ENCODE measurements at places on chromosomes 4 and X.
A peak's percentile ranks its signal among the peaks of the same experiment; 100 is the strongest.

- H3K36me3 ChIP-seq, result peaks cover 49% of the 10 kb centered on the region
- H3K27ac ChIP-seq, result peak overlapping the region; percentile 99
- peaks cover 22% of the 10 kb centered on the region for H3K4me1 ChIP-seq
- H3K4me3 ChIP-seq, result peak overlapping the region; percentile 100
- peak; percentile 56 for DNase-seq
Measured at GRCh38 chrX:71534773-71535544, 2.1 kb downstream of the OGT start.

GRCh38 chr4:85302193-85302736 is 172.7 kb upstream of the ARHGAP24 start:
- H3K4me3 ChIP-seq, result no peak overlapping the region
- no peaks in the 10 kb centered on the region for H3K36me3 ChIP-seq
- DNase-seq, result no peak
- H3K27ac ChIP-seq, result no peak overlapping the region

- peak overlapping the region; percentile 66 for H3K27ac ChIP-seq
- peaks cover 57% of the 10 kb centered on the region for H3K4me1 ChIP-seq
- no peak for DNase-seq
Measured at GRCh38 chr4:142551517-142552305, 294.4 kb downstream of the INPP4B start.

DNA sequence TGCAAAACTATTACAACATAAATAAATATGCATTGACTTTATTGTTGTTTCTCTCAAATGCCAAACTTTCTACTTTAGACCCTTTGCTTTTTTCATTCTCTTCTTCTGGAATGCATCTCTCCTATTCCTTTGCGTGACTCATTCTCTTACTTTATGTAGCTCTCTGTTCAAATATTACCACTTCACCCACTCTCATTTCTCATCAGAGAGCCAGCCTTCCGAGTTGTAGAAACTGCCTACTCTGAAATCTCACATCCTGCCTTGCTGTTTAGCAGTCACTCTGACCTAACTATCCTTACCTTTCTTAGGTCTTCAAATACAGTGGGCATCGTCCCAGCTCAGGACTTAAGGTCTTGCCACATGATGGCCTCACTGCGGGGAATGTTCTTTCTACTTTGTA is 143.5 kb downstream of the GALNTL6 start:
- DNase-seq, result no peak
- H3K4me1 ChIP-seq, result no peaks in the 10 kb centered on the region
- no peak overlapping the region for H3K27ac ChIP-seq
- no peaks in the 10 kb centered on the region for H3K27me3 ChIP-seq
- H3K36me3 ChIP-seq, result no peaks in the 10 kb centered on the region

GRCh38 chrX:39253551-39253950 is 452.3 kb downstream of the MID1IP1 start:
- H3K4me3 ChIP-seq, result no peak overlapping the region
- no peak for DNase-seq
- peaks cover 31% of the 10 kb centered on the region for H3K4me1 ChIP-seq
- H3K27ac ChIP-seq, result peak overlapping the region; percentile 56
- H3K36me3 ChIP-seq, result peaks cover 13% of the 10 kb centered on the region
- no peaks in the 10 kb centered on the region for H3K27me3 ChIP-seq

DNA sequence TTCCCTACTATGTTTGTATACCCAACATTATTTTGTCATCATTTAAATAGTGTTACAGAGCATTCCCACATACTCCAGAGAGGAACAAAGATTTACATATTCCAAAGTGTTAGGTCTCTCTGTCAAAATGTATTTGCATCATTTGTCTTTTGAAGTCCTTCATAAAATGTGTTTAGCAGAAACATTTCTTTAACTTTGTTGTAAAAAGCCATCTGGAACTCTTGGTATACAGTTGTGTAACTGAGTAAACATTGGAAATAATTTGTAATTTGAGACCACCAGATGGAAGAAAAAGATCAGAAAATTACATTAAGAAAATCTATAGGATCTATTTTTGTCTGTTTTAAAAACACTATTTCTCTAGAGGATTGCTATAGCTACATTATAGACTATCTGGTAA is 56.6 kb upstream of the ALB start:
- DNase-seq, result no peak
- H3K36me3 ChIP-seq, result no peaks in the 10 kb centered on the region
- no peaks in the 10 kb centered on the region for H3K4me1 ChIP-seq
- H3K4me3 ChIP-seq, result no peak overlapping the region
- H3K27me3 ChIP-seq, result peaks cover 3% of the 10 kb centered on the region

DNA sequence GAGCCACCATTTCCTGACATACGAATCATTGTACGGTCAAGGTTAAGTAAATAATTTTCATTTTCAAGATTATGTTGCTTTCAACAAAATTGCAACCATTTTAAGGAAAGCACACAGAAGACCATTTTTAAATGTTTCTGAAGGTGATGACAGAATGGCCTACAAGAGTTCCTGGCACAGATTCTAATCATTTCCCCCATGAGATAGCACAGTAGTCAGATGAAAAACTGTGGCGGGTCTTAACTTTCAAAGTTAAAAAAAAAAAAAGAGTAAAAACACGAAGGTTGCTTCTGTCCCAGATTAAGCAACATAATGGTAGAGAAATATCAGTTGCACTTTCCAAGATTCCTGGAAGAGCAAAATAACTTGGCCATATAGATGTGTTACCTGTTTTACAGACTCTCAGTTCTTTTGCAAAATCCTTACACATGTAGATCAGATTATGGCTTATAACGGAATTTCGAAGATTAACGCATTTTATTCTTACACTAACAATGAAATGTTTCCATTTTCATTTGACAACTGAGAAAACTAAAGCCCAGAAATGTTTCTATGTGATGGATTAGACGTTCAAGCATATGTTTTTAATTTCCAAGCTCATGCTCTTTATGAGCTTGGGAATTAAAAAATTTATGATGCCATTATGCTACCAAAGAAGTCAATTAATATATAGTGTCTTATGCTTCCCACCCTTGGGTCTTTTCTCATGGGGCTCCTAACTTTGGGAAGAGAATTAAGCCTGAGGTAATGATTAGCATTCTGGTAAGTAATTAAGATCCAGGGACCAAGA is 335.1 kb upstream of the CLNK start:
- no peak for DNase-seq
- no peaks in the 10 kb centered on the region for H3K27me3 ChIP-seq
- H3K4me1 ChIP-seq, result no peaks in the 10 kb centered on the region
- H3K4me3 ChIP-seq, result no peak overlapping the region

- H3K4me3 ChIP-seq, result peak overlapping the region; percentile 85
- H3K27ac ChIP-seq, result peak overlapping the region; percentile 75
- peak; percentile 81 for DNase-seq
- peaks cover 2% of the 10 kb centered on the region for H3K27me3 ChIP-seq
- H3K36me3 ChIP-seq, result no peaks in the 10 kb centered on the region
Measured at GRCh38 chrX:103404231-103405008, 28.1 kb downstream of the BEX3 start.

GRCh38 chr4:8731364-8731763 is 138.8 kb downstream of the CPZ start:
- H3K27ac ChIP-seq, result no peak overlapping the region
- H3K4me3 ChIP-seq, result no peak overlapping the region
- no peaks in the 10 kb centered on the region for H3K4me1 ChIP-seq

GRCh38 chrX:130393451-130394074 is 8.1 kb upstream of the GPR119 start:
- no peak overlapping the region for H3K4me3 ChIP-seq
- H3K36me3 ChIP-seq, result no peaks in the 10 kb centered on the region
- H3K27me3 ChIP-seq, result peaks cover 9% of the 10 kb centered on the region
- H3K4me1 ChIP-seq, result no peaks in the 10 kb centered on the region
- no peak for DNase-seq

- H3K27me3 ChIP-seq, result peaks cover 67% of the 10 kb centered on the region
- H3K4me1 ChIP-seq, result peaks cover 15% of the 10 kb centered on the region
- H3K36me3 ChIP-seq, result no peaks in the 10 kb centered on the region
- peak within 1 kb of the TSS; percentile 94 for H3K4me3 ChIP-seq
- no peak within 1 kb of the TSS for H3K27ac ChIP-seq
Measured at GRCh38 chr4:155666344-155667221, at the start of gene GUCY1A1. Gene GUCY1A1, plus strand, starts transcription at chr4:155666848. Its CDS starts 30,020 bp downstream, at chr4:155696868.

GRCh38 chr4:105859233-105859632 is 36.0 kb upstream of the NPNT start:
- no peaks in the 10 kb centered on the region for H3K27me3 ChIP-seq
- no peak overlapping the region for H3K4me3 ChIP-seq
- no peaks in the 10 kb centered on the region for H3K36me3 ChIP-seq
- no peaks in the 10 kb centered on the region for H3K4me1 ChIP-seq
- DNase-seq, result no peak
- no peak overlapping the region for H3K27ac ChIP-seq

GRCh38 chr4:89100853-89101252 is 10.5 kb upstream of the TIGD2 start:
- H3K4me1 ChIP-seq, result peaks cover 10% of the 10 kb centered on the region
- no peaks in the 10 kb centered on the region for H3K36me3 ChIP-seq
- H3K27me3 ChIP-seq, result peaks cover 2% of the 10 kb centered on the region

- H3K27ac ChIP-seq, result no peak overlapping the region
- DNase-seq, result peak; percentile 66
- H3K4me1 ChIP-seq, result no peaks in the 10 kb centered on the region
- no peaks in the 10 kb centered on the region for H3K36me3 ChIP-seq
Measured at GRCh38 chr4:100539706-100540105, 21.9 kb upstream of the EMCN start.

DNA sequence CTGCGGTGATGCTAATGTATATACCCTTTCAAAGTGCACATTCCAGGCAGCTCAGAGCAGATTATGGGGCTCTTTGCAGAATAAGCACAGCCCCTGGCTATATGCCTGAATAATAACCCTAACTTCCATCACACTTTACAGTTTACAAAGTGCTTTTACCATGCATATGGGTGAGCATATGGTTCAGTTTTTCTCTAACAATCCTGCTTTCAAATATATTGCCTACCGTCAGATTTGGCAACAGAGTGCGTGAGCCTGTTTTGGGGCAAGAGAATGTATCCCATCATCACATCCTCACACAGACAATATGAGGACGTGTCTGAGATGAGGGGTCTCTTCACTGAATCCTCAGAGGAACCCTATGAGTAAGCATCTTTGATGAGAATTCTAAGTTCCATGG is 162.8 kb upstream of the VCX start:
- no peaks in the 10 kb centered on the region for H3K4me1 ChIP-seq
- H3K4me3 ChIP-seq, result no peak overlapping the region
- no peak for DNase-seq
- no peaks in the 10 kb centered on the region for H3K27me3 ChIP-seq
- no peaks in the 10 kb centered on the region for H3K36me3 ChIP-seq

DNA sequence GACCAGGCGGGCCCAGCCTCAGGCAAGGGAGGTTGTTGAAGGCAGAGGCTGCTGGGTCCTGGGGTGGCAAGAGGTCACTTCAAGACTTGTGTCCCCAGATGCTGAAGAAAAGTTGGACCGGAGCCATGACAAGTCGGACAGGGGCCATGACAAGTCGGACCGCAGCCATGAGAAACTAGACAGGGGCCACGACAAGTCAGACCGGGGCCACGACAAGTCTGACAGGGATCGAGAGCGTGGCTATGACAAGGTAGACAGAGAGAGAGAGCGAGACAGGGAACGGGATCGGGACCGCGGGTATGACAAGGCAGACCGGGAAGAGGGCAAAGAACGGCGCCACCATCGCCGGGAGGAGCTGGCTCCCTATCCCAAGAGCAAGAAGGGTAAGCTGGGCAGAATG is 4.4 kb downstream of the PQBP1 start:
- H3K27me3 ChIP-seq, result no peaks in the 10 kb centered on the region
- no peak for DNase-seq
- H3K4me1 ChIP-seq, result peaks cover 2% of the 10 kb centered on the region
- H3K27ac ChIP-seq, result no peak overlapping the region
- no peak overlapping the region for H3K4me3 ChIP-seq

DNA sequence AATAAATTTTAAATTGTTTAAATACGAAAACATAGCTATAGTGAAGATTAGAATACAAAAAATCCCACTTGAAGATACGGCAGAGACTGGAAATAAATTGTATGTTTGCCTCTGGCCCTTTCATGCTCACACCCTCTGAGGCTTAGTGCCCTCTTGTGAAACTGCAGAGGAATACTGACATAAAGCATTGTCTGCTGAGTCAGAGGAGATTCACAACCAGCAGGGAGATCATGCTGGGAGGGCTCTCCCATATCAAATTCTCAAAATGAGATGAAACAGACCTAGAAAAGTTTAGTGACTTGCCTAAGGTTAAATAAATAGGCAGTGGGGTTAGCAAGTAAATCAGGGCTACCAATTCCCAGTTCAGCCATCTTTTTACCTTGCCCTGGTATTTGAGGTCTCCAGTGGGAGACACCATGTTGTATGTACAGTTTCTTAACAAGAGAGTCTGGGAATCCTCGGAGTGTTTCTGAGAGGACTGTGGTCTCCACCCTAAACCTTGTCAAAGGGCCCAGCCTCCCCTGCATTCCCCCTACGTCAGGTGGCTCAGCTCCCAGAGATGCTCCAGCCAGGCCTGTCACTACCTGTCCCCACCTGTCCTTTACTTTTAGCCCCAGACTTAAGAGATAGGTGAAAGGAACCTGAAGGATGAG is 581.4 kb upstream of the DIPK2B start:
- DNase-seq, result no peak
- H3K4me3 ChIP-seq, result no peak overlapping the region
- H3K36me3 ChIP-seq, result peaks cover 65% of the 10 kb centered on the region
- H3K27me3 ChIP-seq, result no peaks in the 10 kb centered on the region

- no peaks in the 10 kb centered on the region for H3K27me3 ChIP-seq
- no peaks in the 10 kb centered on the region for H3K36me3 ChIP-seq
- H3K4me3 ChIP-seq, result no peak overlapping the region
- H3K4me1 ChIP-seq, result no peaks in the 10 kb centered on the region
- no peak overlapping the region for H3K27ac ChIP-seq
Measured at GRCh38 chrX:128436397-128437103, 384.3 kb upstream of the ACTRT1 start.

- H3K36me3 ChIP-seq, result no peaks in the 10 kb centered on the region
- peaks cover 24% of the 10 kb centered on the region for H3K27me3 ChIP-seq
- no peak overlapping the region for H3K4me3 ChIP-seq
- peaks cover 13% of the 10 kb centered on the region for H3K4me1 ChIP-seq
- no peak for DNase-seq
Measured at GRCh38 chr4:57162499-57163019, 52.4 kb upstream of the IGFBP7 start.

DNA sequence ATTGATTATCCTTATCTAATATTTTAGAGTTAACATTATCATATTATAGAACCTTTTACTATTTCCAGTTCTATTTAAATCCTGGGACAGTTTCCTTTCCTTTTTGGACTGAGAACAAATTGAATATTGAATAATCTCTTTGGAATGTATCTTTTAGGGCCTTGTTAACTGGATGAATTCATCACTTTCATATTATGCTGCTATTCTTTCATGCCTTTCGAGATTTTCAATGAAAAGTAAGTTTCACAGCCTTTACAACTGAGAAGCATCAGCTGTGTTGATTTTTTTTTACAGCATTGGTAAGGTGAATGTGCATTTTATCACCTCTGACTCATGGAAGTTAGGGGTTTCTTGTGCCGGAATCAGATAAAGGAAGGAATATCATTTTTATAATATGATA is 39.6 kb downstream of the PDLIM5 start:
- H3K36me3 ChIP-seq, result no peaks in the 10 kb centered on the region
- DNase-seq, result no peak
- no peak overlapping the region for H3K27ac ChIP-seq
- H3K4me1 ChIP-seq, result no peaks in the 10 kb centered on the region

GRCh38 chrX:39577985-39578869 is 519.5 kb downstream of the BCOR start:
- peak overlapping the region; percentile 91 for H3K27ac ChIP-seq
- no peaks in the 10 kb centered on the region for H3K27me3 ChIP-seq
- H3K36me3 ChIP-seq, result no peaks in the 10 kb centered on the region
- peak; percentile 76 for DNase-seq
- peaks cover 23% of the 10 kb centered on the region for H3K4me1 ChIP-seq

- no peak overlapping the region for H3K4me3 ChIP-seq
- H3K36me3 ChIP-seq, result no peaks in the 10 kb centered on the region
- no peak overlapping the region for H3K27ac ChIP-seq
- peaks cover 4% of the 10 kb centered on the region for H3K27me3 ChIP-seq
- DNase-seq, result peak; percentile 86
Measured at GRCh38 chr4:77385124-77385969, 220.3 kb upstream of the CXCL13 start.
